ENCODE measurements at places on chromosomes 12 and 14.

DNA sequence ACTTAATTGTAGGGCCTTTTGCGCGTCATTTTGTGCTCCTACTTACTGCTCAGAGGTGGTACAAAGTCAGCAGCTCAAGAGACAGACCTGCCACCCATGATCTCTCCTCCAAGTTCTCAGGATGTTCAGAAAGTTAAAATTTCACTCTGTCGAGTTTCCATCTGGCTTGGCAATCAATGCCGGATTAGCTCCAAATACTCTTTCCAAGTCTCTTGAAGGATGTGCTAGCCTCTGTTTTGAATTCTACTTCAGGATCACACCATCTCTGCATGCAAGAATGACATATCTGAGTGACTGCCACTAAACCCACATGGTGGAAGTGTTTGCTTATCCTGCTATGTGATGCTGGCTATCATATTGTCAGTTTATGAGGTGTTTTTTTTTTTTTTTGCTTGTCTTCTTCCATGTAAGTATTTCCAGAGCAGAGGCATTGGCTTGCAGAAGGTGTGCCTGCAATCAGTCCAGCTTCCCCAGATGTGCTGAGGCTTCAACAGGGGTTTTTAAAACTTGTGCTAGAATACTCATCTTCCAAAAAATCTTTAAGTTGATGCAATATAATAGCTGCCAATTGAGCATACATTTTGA, 125.6 kb downstream of the RGS6 start:
- DNase-seq: no peak

DNA sequence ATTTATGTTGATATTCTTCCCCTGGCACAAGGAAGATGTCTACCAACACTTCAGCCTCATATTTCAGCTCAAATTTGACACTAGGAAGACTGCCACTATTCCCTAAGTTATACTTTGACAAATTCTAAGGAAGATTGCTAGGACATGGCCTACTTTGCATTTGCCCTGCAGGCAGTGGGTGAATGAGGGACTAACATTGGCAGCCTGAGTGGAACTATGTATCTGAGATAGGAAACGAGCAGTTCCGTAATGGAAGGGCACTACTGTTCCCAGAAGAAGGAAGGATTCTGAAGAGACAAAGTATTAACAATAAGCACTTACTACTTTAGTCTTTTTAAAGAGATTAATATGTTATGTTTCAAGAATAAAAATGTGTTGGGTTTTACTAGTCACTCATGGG, 115.1 kb downstream of the SLC16A7 start:
- no peak for DNase-seq

GRCh38 chr14:93587330-93587729, 156.6 kb downstream of the UNC79 start:
- no peak for DNase-seq

DNA sequence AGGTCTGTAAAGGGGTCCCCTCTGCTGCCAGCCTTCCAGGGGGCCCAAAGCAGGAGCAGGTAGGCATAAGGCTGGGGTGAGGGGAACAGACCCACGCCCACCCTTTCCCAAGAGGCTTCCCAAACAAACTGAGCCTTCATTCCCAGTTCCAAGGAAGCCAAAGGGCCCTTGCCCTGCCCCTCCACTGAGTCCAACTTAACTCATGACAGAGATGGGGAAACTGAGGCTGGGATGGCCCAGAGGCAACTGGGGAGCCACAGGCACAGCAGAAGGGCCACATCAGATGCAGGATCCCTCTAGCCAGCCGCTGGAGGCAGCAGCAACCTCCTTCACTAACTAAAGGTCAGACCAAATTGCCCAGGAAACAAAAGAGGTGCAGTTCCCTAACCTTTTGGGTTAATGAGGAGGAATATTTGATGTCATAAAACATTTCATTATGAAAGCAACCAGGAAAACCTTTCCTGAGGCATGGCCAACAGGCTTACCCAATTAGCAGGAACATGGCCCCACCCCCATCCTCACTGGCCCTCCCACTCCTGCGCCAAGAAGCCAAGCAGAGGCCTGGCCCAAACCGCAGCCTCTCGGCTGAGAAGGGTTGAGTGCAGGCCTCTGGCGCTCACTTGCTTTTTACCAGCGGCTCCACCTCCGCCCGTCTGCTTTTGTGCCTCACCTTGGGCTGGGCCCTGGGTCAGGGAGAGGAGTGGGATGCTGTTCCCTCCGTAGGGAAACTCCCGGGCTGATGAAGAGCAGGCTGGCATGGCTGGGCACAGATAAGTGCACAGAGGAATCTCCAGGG, 293.5 kb upstream of the RTL1 start:
- peak; percentile 43 for DNase-seq

- no peak for DNase-seq
Measured at GRCh38 chr12:68667896-68668295, 18.9 kb upstream of the NUP107 start.

GRCh38 chr12:123705935-123706334, 6.2 kb upstream of the ATP6V0A2 start:
- DNase-seq: peak; percentile 65

GRCh38 chr14:89304972-89305703, 111.9 kb downstream of the FOXN3 start:
- no peak for DNase-seq

DNA sequence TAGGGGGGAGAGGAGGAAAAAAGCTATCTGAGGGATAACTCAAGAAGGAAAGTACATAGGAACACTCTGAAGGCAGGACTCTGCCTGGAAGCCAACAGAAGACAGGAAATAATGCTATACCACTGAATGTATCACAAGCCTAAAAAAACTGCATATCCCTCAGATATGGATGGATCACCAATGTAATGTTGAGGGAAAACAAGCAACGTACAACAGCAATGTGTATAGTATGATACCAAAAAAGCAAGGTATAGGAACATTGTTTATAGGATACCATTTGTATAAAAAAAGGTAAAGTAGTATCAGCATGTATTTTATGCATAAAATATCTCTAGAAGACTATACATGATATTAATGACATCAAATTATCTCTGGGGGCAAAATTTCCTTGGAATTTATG, 3.4 kb downstream of the GLS2 start:
- no peak for DNase-seq

GRCh38 chr12:49037111-49037946, 18.8 kb upstream of the PRKAG1 start:
- no peak for DNase-seq

- no peak for DNase-seq
Measured at GRCh38 chr12:111398530-111398929, 7.2 kb upstream of the SH2B3 start.

DNA sequence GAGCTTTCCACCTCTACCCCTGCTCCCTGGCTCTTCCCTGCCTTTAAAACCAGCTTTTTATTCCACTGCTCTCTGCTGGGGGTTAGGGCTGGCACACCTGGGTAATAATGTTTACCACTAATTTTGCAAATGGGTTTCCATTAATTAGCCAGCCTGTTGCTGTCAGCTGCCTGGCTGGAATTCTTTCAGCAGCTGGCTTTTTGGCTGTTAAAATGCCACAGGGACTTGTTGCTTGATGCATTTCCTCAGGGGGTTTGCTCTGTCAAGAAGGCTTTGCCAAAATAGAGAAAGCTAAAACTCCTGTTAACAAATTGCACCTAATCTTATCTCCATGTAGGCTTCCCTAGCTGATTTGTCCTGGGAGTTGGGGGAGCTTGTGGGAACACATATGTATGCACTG, 51.8 kb upstream of the PSMC1 start:
- no peak for DNase-seq

- no peak for DNase-seq
Measured at GRCh38 chr14:92877757-92878431, 45.1 kb upstream of the CHGA start.

DNA sequence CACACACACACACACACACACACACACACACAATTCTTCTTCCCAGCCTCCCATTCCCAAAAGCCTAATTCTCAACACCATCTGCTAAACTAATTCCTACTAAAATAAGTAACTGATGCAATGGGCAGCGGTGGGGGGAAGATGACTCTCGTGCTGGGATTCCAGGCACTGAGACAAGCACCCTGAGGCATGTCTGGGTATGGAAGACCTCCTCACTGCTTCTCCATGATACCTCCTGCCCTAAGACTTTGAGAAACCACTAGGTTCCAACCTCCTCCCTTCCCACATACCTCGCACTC, 789 bp upstream of the VWF start:
- DNase-seq: no peak

- DNase-seq: no peak
Measured at GRCh38 chr14:104195878-104196277, 57.5 kb downstream of the KIF26A start.

DNA sequence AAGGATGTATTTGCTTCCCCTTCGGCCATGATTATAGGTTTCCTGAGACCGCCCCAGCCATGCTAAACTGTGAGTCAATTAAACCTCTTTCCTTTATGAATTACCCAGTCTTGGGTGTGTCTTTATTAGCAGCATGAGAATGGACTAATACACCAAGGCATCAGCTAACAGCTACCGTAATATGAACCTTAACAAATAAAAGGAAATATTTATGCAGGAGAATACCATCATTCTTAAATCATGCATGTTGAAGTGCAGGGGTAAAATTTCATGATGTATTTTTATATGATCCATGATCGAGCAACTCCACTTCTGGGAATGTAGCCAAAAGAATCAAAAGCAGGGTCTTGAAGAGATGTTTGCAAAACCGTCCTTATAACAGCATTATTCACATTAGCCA, 379.0 kb downstream of the NPAS3 start:
- no peak for DNase-seq

GRCh38 chr12:127306604-127307215, 960.3 kb upstream of the TMEM132C start:
- no peak for DNase-seq

DNA sequence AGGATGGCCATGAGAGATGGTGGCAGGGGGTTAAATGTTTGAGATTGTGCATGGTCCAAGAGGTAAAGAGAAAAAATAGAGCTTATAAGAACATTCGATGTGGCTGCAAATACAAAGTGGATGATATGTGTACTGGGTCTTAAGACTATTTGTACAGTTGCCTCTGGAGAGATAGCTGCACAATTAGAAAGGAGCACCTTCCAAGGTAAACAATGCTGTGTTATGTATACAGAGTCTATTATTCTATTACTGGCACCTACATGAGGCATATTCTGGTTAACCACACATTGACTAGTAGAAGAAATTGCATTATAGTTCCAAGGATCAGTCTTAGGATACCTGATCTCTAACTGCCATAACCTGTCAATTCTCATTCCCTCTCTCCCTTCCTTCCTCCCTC, 238.0 kb upstream of the FOXN3 start:
- DNase-seq: no peak

DNA sequence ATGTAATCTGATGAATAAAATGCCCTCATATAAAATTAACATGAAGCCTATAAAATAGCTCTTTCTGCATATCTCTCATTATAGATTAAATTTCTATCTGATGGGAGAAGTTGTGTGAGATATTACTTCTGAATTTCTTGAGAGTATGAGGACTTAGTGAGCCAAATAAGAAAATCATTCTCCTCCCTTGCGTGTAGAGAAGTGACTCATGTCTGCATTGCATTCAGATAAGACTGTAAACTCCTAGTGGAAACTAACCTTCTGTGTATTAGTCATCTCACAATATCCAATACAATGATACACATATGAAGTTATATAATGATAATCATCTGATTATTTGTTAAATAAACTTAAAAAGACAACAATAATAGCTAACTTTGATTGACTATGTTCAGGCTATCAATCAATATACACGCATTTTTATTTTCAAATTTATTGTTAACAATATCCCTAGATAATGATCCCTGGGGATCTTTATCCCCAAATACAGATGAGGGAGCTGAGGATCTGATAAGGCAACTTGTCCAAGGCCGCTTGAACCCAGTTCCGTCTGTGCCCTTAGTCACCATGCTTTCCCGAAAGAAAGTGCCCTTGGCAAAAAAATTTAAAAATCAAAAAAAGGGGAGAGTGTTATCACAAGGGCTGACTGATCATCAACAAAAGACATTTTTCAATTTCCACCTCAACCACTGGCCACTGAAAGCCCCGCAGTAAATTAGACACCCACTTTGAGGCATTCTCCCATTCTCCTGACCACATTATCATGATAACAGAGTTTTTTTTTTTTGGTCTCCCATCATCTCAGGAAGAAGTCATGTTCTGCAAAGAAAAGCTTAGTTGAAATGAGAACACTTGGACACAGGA, 189.2 kb upstream of the RASSF8 start:
- DNase-seq: no peak

DNA sequence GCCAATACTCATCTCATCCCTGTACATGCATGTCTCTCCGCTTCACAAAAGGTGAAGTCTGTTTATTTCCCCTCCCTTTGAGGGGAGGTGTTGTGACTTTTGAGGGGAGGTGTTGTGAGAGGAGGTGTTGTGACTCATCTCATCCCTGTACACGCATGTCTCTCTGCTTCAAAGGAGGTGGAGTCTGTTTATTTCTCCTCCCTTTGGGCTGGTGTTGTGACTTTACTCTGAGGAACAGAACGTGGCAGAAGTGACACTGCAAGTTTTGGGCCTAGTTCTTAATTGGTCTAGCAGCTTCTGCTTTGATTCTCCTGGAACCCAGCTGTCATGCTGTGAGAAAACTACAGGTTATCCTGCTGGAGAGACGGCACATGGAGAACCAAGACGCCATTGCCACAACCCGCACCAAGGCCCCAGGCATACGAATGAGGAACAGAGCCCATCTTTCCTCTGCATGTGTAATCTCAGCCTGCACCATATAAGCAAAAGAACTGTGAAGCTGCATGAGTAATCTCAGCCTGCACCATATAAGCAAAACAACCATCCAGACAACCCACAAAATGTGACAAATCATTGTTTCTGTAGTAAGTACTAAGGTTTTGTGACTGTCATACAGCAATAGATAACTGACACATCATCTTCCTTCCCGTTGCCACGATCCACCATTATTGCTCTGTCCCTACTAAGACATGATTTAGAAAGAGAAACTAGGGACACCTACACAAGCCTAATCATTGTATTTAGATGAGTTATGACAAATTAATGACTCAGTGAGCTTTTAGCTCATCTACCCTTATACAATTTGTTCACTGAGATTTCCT, 30.0 kb downstream of the GALNT4 start:
- no peak for DNase-seq

DNA sequence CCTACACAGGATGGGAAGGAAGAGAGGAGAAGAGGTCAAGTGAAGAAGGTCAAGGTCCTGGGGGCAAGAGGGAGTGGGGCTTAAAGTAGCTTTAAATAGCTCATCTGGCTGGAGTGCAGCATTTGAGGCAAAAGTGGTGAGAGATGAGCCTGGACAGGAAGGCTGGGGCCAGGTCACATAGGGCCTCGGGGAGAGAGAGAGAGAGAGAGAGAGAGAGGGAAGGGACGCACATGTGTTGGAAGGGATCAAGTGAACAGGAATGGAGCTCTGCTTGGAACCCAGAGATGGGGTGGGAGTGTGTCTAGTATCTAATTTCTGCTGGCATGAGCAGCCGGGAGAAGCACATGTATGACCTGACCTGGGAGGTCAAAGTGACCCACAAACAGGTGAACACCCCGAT, 407.5 kb downstream of the MED13L start:
- DNase-seq: no peak

GRCh38 chr12:54882079-54882478, 27.8 kb downstream of the MUCL1 start:
- DNase-seq: no peak

GRCh38 chr12:114917953-114918352, 234.0 kb upstream of the TBX3 start:
- no peak for DNase-seq

Measured in BE2C (cell line).